ENCODE measurements at places on chromosomes 5 and 9.
A peak's percentile ranks its signal among the peaks of the same experiment; 100 is the strongest.

- no peak for DNase-seq
Observed at GRCh38 chr9:130895481-130896232, 955 bp downstream of the QRFP start.

DNA sequence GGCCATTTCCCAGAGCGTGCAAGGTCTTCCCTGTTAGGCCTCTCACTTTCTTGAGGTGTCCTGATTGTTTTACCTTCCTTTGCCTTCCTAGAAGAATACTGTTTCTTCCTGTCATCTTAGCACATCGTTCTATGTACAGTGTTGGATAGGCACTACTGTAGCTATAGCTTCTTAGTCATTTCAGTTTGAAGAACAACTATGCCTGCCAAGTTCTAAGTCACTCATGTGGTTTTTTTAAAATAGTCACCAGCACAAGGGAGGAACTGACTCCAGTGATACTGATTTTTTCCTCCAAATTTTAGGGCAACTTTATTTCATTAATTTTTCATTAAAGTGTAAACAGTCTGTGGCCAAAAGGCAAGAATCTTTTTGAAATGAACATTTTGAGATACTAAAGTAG lies 122.4 kb upstream of the NR5A1 start:
- no peak for DNase-seq

DNA sequence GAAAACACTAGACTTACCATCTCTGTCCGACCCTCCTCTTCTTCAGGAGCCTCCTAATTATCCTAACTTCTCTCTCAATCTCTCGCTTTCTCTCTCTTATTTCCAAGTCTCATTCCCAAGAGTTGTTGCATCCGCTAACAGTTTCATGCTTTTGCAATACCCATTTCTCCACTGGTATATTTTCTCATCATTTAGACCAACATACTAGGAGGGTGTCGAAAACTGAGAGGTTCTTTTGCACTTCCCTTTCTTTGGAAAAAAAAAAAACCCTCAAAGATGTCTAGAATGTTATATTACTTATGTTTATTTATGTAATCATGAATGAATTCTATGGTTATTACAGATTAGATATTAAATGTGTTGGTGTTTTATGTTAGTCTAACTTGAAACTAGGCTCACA lies 35.9 kb downstream of the SPZ1 start:
- DNase-seq = no peak

GRCh38 chr9:69496846-69497450 lies 171.9 kb downstream of the ENTREP1 start:
- DNase-seq = no peak

GRCh38 chr9:136536051-136536720 lies 9.7 kb downstream of the NOTCH1 start:
- DNase-seq = no peak

- DNase-seq = no peak
Observed at GRCh38 chr5:91155274-91155673, 227.8 kb downstream of the ARRDC3 start.

- no peak for DNase-seq
Observed at GRCh38 chr5:74519679-74520078, 120.8 kb downstream of the ENC1 start.

DNA sequence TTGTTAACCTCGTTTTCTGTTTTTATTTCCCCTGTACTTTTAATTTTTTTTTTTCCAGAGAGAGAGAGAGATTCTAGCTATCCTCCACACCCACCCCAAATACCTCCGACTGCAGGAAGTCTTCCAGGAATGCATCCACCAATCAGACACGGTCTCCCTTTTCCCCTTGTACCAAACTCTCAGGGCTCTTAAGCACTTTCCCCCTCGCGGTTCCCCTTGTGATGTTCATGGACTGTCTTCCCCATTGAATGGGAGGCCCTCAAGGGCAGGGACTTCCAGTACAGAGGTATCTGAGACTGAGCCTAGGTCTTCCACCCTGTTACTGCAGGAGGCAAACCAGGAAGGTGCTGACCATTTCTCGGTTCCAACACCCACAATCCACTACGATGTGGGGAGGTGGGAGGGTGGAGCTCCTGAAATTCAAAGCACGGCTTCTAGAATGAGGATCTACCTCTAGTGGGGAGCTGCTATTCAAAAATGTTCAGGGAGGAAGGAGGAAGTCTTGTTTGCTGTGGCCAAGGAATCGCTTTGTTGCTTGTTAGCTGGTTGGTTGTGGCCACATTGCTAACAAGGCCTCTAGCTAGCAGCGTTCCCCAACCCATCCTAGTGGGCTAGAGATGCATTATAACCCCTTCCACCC lies 37.5 kb upstream of the PTGS1 start:
- DNase-seq = no peak

DNA sequence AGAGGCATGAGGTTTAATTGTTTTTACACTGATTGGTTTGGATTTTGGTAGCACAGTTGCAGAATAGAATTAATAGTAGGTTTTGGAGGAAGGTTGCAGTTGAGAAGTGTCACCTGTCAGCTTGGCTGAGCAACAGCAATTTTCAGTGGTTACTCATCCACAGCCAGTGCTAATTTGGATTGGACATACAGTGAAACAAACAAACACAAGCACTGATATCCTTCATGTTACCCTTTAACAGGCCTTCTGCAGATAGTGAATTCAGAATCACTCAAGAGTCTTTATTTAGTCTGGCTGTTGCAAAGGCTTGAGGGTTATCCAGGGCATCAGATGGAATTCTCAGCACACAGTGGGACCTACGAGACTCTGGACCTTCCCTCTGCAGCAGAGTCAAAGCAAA lies 31.8 kb upstream of the POU4F3 start:
- no peak for DNase-seq

DNA sequence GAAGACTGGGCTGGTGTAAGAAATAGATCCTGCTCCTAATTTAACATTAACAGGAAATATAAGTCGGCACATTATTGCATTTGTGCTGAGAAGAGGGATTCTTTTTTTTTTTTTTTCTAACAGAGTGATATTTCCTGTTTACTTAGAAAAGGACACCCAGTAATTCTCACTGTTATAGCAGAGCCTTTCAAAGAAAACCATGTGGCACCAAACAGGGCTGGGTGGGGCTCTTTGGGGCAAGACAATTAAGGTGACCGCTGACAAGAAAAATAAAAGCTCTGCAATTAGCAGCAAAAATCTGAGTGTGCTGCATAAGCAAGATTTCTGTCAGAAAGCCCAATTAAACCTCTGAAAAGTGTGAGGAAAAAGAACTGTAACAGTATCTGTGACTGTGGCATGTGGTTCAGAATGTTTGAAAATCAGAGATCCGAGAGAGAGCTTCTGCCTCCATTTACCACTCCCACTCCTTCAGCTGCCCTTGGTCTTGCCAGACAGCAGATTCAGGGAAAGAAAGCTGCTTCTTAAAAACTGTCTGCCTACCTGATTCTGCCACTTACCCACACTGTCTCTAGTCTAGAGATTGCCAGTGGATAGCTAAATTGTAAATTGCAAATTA lies 77.1 kb upstream of the IQGAP2 start:
- no peak for DNase-seq

GRCh38 chr9:5336688-5337087 lies 3.0 kb downstream of the RLN1 start:
- no peak for DNase-seq

GRCh38 chr5:131413605-131414559 lies 150.0 kb downstream of the CDC42SE2 start:
- DNase-seq = no peak

- no peak for DNase-seq
Observed at GRCh38 chr5:179762079-179762780, 29.6 kb downstream of the MAML1 start.

DNA sequence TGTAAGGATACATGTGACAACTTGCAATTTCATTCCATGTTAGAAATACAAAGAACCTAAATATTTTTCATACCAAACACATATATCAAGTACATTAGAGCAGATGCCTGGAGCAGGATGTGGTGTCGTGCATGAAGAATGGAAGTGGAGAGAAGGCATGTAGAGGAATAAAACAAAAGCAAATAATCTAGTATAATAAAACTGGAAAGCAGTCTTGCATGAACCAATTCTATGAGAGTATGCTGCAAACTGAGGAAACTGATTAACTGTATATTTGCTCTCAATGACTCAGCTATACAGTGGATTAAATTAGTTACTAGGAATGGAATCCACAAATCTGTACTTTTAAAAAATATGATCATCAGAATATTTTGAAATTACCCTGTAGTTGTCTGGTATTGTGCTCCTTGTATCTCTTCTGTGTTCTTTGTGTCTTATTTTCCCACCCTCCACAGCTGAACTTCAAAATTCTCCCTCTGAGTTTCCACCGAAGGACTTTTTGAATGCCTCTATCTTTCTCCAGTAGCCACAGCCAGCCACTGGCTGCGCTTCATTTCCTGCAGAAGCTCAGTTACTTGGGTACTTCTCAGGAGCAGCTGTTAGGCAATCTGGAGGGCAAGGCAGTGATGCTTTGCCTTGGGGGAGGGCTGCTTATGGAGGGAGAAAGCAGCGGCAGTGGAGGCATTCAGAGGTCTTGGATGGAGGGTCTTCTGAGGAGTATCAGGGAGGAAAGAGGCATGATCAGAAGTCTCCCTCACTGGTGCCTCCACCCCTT lies 608.0 kb downstream of the BRINP1 start:
- DNase-seq = no peak

DNA sequence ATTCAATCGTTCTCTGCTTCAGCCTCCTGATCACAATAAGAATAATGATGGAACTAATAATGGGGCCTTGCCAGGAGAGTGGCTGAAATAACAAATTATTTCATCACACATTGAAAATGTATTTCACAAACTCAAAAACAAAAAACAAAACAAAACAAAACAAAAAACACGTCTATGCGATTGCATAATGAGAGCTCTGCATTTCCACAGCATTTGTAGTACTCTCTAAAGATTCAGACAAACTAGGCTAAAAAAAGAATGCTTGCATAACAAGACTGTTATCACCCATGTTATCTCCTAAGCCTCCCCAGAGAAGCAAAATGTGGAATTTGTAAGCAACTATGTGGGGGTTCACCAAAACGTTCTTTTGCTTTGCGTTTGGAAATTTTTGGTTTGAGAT lies 48.1 kb downstream of the PRELID2 start:
- no peak for DNase-seq

- DNase-seq = no peak
Observed at GRCh38 chr9:126363250-126363649, 36.6 kb downstream of the MVB12B start.

DNA sequence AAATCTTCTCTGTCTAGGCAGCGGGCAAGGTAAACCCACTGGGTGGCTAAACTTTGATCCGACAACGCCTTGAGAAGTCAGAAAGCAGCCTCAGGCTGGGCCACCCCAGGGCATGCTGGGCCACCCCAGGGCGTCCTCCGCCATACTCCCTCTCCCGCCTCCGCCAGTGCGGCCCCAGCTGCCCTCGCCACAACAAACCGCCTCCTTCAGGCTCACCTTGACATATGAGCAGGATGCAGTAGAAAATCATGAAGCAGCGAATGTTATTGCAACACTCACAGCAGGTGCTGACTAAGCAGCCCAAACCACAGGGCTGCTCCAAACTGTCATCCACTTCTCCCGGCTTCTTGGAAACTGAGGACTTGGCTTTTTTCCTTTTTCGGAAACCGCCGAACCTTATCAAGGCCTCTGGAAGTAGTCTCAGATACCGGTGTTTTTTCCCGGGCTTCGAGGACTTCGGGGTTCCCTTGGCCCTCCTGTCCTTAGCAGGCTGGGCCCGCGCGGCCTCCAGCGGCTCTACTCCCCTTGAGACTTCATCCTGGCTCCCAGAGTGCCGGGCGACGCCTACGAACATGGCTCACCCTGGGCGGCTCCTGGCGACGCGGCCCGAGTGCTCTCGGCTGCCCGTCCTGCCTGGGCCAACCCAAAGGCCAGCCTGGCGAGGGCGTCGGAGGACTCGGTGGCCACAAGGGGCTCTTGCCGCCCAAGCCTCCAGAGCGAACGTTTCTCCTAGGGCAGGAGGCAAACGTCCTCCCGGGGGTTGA lies at the start of gene SLCO6A1:
Gene SLCO6A1, minus strand, starts transcription at position 731 of the 764 bp plus-strand sequence. Its CDS starts 157 bp downstream, at position 574.
- DNase-seq = no peak

DNA sequence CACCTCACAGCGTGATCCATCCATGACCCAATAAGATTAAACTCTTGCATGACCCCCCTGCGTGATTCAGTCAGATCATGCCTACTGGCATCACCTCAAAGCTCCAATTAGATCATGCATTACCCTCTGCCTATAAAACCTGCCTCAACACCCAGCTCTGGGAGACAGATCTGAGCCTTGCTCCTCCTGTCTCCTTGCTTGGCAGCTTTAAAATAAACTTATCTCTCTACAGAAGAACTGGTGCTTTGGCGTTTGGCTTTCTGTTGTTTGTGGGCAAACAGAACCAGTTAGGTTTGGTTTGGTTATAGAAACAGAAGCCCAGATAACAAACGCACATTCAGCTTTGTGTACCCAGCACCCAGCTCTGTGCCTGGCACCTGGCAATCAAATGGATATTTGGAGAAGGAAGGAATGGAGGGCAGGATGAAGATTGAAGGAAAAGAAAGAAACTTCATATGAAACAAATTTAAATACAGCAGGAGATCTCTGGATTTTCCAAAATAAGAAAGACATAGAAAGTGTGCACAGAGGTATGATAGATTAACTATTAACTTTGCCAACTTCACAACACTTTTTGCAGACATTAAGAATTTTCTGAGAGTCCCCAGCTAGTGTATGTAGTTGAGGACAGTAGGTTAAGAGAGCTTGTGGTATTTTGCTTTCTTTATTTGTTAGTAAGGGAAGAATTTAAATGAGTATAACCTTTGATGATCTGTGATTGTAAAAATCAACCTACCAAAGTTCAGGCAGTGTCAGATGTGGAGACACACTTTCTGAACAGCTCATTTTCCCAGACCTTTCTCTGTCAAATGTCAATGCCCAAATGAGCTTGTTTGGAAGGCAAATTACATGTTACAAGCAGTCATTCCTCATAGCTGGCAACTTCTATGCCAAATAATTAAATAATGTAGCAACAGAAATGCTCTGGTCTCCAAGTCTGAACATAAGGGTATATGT lies 102.1 kb upstream of the ASTN2 start:
- no peak for DNase-seq

GRCh38 chr5:93247105-93247504 lies 333.9 kb downstream of the NR2F1-AS1 start:
- DNase-seq = no peak

DNA sequence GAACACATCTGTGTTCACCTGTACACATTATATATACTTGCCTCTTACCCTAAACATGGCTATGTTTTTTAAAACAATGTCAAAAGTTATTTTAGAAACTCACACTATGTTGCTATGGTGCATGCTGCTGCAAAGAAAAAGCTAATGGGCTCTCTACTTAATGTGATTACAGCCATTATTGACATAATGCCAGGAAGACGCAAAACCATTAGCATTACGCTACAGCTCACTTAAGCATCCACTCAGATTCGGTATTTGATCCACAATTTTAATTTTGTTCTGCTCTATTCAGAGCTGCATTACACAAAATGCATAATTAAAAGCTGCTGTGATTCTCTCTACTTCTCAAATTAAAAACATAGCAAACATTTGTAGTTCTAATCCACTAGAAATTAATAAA lies 395.2 kb downstream of the BNC2 start:
- DNase-seq = peak; percentile 69

DNA sequence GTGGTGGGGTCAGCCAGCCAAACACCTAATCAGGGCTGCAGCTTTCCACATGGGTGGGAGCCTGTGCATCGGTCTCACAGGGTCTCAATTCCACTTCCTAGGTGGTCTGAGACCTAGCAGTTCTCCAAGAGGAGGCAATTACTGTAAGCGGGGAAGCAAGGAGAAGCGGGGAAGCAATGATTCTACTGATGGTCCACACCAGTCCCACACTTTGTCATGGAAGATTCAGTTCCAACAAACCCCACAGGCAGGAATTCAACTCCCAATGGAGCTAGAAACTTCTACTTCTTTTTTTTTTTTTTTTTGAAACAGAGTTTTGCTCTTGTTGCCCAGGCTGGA lies 158.7 kb upstream of the RAI14 start:
- no peak for DNase-seq

- DNase-seq = peak; percentile 29
Observed at GRCh38 chr9:132160802-132161742, 786 bp upstream of the NTNG2 start.
